Cardiac muscle cell (in vitro differentiated cells and primary cell): ENCODE measurements at places on chromosomes 2 and 18. TPM values are rescaled to one million over a fixed set of nuclear protein-coding genes. Genes with fewer than 3 reads are reported as not detected.

Gene COL4A4
- 0.14 and 0.15 TPM in 2 replicates for total RNA-seq

Gene STPG4
- total RNA-seq = not detected in 2 replicates

Gene ANO7
- 2.7 and 2.8 TPM in 2 replicates for total RNA-seq

Gene REG1A
- total RNA-seq = not detected in 2 replicates

Gene PPIL3
- total RNA-seq = 64.8 and 82.6 TPM in 2 replicates

Gene PSTPIP2
- total RNA-seq = 4.6 and 4.9 TPM in 2 replicates

Gene RBKS
- total RNA-seq = 3.8 and 4.1 TPM in 2 replicates

Gene RNF181
- total RNA-seq = 152 and 241 TPM in 2 replicates

Gene TSN
- total RNA-seq = 27.0 and 32.1 TPM in 2 replicates

Gene COQ10B
- total RNA-seq = 7.3 and 18.5 TPM in 2 replicates

Gene RAB17
- total RNA-seq = 2.9 and 4.7 TPM in 2 replicates

Gene CNDP1
- total RNA-seq = 1.6 TPM in 1 of 2 replicates, not detected in the other

Gene FABP1
- total RNA-seq = not detected in 2 replicates

Gene UPP2
- total RNA-seq = not detected in 2 replicates

Gene GALNT1
- 47.4 and 49.4 TPM in 2 replicates for total RNA-seq

Gene GULP1
- 32.7 and 41.2 TPM in 2 replicates for total RNA-seq

Gene NIF3L1
- total RNA-seq = 26.9 and 29.2 TPM in 2 replicates

Gene TUBA4B
- not detected in 2 replicates for total RNA-seq

Gene IL1RL1
- not detected in 2 replicates for total RNA-seq

Gene CERKL
- 0.11 and 0.15 TPM in 2 replicates for total RNA-seq

Gene MTCL1
- total RNA-seq = 4.7 and 9.6 TPM in 2 replicates

Gene ZAP70
- total RNA-seq = 2.7 and 7.3 TPM in 2 replicates

Gene RPRM
- 0.07 TPM in 1 of 2 replicates, not detected in the other for total RNA-seq

Gene ANKRD30B
- total RNA-seq = not detected in 2 replicates

Gene CCDC148
- total RNA-seq = 0.39 and 0.78 TPM in 2 replicates

Gene MEIS1
- total RNA-seq = 92.6 and 115 TPM in 2 replicates

Gene TMEM182
- 2.7 and 5.2 TPM in 2 replicates for total RNA-seq

Gene TLX2
- 0.06 TPM in 1 of 2 replicates, not detected in the other for total RNA-seq

Gene TRIM43
- total RNA-seq = not detected in 2 replicates

Gene TTL
- total RNA-seq = 21.8 and 29.7 TPM in 2 replicates

Gene MAPK4
- 62.3 and 68.9 TPM in 2 replicates for total RNA-seq

Gene ALPG
- total RNA-seq = not detected in 2 replicates

Gene NR4A2
- 0.04 and 0.36 TPM in 2 replicates for total RNA-seq

Gene SUPT7L
- 37.8 and 38.0 TPM in 2 replicates for total RNA-seq

Gene TMEM37
- total RNA-seq = 1.5 and 4.3 TPM in 2 replicates
